Right lung (tissue), 10 donors: ENCODE measurements at places on chromosomes 5 and 9. TPM values are rescaled to one million over a fixed set of nuclear protein-coding genes. Genes with fewer than 3 reads are reported as not detected.

Gene SOX30
- polyA plus RNA-seq: 0.23 TPM

Gene PPP3R2
- not detected for polyA plus RNA-seq

DNA sequence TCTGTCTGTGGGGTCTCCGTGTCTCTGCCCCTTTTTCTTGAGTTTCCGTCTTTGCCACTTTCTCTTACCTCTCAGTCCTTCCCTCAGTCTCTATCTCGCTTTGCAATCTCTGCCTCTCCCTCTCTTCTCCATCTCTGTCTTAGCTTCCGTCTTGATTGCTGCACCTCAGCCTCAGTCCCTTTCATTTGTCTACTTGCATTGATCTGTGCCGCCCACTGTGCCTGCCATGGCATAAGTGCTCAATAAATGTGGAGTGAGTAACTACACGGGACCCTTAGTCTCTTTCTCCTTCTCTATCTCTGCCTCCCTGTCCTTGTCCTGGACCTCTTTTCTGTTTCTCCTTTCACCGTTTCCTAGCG is 6.6 kb downstream of the PCDHGC5 start:
- DNase-seq: no peak

DNA sequence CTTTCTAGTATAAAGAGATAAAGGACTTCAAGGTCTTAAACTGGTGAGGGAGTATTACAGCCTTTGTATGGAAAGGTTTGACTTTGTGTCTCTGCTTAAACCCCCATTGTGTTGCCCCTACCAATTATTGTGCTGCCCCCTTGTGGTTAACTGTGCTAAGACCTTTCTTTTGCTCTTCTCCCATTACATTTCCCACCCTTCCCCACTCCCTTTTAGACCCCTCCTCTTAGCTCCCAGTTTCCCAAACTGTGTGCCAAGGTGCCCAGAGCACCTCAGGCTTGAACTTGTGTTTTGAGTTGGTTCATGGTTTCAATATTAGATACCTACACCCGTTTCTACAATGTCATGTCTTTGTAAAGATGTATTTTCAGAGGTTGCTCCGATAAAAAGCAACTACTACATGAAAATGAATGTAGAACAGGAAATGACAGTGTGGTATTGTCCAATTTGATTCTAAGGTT is 2.9 kb downstream of the JAK2 start:
- DNase-seq: peak; percentile 62

Gene LCN1
- polyA plus RNA-seq: not detected

- no peak for DNase-seq
Observed at GRCh38 chr5:135455876-135456237, 3.7 kb upstream of the TIFAB start.

Gene CTNND2
- polyA plus RNA-seq: 1.9 TPM

DNA sequence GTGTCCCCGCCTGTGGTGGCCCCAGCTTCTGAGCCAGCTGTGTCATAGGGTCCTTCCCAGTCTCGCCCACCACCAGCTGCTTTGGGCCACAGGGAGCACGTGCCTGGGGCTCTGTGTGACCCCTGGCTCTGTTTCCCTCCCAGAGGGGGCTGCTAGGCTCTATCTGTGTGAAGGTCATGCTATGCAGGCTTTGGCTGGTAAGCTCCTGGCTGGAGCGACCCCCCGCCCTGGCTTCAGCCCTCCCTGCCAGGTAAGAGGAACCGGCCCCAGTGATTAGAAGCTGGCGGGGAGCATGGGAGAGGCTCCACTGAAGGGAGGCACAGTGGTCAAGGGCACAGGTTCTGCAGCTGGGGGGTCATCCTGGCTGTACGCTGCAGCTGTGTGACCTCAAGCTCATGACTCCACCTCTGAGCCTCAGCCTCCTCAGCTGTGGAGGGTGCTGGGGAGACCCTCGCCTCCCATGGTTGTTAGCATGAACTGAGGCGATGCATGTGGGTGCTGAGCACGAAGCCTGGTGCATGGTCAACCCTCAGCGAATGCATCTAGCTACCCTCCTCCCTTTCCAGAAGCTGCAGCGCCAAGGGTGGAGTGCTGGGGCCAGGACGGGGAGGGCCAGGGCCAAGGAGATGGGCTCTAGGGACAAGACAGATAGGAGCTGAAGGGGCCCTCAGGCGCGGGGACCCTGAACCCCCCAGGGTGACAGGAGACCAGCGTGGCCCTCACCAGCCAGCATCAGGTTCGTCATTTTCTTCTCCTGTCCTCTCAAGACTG is 163.8 kb upstream of the MVB12B start:
- DNase-seq: no peak
